ENCODE measurements at places on chromosomes 5 and 9.

- no peak for DNase-seq
These were observed 162.2 kb downstream of the HSD17B3 start for GRCh38 chr9:96139592-96140295.

DNA sequence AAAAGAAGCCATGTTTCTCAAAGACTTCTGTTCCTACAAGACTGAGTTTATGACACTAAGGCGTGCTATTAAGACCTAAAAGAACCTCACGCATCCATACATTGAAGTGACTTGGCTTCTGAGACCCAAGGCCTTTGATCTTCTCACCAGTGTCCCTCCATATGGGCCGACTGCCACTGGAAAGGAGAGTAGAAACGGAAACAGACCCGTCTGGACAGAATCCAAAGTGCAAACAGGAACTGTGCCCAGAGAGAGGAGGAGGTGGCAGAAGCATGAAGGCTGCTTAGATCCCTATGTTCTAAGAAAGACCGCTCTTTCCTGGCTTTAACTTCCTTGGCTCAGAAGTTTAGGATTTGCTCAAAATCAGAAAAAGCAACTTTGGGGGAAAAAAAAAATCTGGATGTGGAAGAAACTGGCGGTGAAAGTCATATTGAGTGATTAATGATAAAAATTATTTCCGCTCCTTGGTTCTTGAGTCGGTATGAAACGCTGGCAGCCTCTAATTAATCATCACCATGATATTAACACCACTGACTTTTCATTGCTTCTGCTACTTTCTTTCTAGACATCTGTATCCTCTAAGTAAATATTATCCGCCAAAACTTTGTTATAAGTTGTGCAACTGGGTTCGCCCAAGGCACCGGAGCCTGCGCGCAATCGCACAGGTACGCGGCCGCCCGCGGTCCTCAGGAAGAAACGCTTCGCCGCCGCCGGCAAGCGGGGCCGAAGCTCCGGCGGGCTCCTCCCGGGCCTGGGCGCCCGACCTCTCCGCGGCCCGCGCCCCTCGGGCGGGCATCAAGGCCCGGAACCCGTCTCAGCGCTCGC is 726 bp downstream of the DAP start:
- no peak for DNase-seq

- DNase-seq: no peak
These were observed 30.2 kb downstream of the CAPSL start for GRCh38 chr5:35908228-35908627.

GRCh38 chr5:79521156-79521555 is 7.2 kb upstream of the HOMER1 start:
- DNase-seq: no peak

- DNase-seq: no peak
These were observed 64.7 kb downstream of the GGTA1 start for GRCh38 chr9:121434969-121435368.

DNA sequence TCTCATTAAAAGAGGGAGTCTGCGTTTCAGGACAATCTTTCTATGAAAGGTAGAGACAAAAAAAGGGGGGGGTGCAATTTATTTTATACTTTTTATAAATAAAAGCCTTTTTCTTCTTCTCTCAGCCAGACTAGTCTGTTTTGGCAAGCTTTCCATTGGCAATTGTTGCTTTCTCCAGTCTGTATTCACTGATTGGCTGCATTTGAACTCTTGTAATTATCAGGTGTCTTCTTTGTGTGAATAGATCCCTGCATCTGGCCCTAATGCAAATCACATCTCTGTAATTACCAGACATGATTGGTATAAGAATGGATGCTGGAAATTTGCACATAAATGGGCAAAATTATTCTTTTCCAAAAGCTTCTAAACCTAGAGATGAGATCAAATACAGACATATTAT is 7.6 kb upstream of the EQTN start:
- DNase-seq: no peak

DNA sequence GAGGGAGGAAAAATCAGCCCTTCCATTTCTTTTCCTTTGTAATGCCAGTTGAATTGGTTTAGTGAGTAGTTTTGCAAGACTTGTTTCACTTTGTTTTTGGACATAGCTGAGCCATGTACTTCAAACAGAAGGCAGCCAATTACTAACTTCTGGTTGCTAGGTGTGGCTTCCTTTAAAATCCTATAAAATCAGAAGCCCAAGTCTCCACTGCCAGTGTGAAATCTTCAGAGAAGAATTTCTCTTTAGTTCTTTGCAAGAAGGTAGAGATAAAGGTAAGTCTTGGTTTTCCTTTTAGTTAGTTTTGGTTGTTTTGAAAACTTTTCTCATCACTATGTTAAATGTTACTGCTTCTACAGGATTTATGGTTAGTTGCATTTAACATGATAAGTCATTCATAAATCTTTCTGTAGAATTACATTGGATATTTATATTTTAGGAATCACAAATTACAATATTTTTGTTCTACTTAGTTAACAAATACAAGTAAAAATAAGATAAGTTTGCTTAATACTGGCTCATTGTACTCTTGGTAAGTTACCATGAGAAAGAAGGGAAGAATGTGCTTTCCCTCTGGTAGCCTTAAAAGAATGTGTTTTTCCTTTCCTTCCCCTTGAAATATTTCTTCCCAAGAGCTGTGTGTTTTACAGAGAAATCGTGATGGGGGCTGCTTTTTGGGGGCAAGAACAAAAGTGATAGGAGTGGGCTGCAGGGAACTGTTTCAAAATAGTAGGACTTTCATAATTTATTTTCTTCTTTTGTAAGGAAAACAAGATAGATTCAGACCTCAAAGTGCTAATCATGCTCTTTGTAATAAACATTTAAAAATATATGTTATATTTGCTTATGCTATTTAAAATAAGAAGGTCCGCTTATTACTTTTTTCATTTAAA is at the start of gene ANXA1:
TSS of gene ANXA1 (plus strand) at position 213 of the 890 bp plus-strand sequence. CDS start 6,671 bp downstream, outside the sequence.
- DNase-seq: no peak

DNA sequence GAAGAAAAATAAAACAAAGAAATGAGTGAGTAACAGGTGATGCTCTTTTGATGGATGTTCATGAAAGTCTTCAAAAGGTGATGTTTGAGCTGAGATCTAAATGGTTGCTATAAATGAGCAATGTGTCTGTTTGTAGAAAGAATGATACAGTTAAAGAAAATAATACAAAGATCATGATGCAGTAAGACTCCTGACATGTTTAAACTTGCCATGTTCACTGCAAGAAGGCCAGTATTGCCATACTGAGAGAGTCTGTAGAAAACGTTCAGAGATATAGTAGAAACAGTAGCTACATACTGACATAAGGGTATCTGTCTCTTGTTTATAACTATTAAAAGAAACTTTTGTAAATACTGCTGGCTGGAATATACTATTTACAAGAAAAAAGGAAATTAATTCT is 1609.2 kb upstream of the ACO1 start:
- DNase-seq: no peak

DNA sequence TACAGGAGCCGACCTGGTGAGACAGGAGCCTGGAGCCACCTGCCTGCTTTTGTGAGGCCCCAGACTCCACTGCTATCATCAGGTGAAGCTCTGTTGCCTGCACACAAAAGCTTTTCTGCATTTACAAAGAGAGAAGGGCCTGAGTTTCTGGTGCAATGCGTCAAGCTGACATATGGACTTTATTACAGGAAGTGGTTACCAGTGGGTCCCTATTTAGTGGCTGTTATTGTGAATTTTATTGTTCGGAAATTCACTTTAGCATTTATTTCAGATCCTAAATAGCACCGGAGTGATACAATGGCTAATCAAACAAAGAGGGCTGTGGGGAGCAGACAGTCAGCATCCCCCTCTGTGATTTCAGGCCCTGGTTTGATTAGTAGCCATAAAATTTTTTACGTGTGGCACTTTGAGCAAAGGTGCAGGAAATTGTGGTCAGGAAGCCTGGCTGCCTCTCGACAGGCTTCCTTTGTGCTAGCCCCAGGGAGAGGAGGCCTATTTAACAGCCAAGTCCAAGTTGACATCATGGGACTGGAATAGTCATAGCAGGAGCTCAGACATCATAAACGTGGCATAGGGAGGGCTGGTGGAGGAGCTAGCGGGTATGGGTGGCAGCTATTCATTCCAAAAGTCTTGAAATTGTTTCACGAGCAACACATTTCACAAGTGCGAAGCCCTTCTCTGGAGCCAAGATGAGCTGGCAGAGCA is 8.4 kb downstream of the TGFBI start:
- DNase-seq: no peak

- no peak for DNase-seq
These were observed 89.2 kb downstream of the TEK start for GRCh38 chr9:27198190-27198589.

DNA sequence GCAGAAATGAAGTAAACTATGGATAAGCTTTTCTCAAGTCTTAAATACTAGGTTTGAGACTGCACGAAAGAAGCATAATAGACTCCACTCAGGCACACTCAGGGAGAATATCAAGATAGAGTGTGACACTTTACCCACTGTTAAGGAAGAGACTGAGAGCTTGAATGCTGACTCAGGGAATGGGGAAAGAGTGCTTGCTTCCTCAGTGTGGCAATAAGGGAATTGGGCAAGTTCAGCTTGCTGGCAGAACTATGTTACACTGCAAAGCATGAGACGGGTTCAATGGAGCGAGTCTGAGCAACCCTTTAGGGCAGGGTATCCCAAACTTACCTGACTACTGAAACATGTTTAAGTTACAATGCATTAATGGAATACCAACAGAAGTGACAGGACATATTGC is 237.7 kb upstream of the MEF2C start:
- no peak for DNase-seq

DNA sequence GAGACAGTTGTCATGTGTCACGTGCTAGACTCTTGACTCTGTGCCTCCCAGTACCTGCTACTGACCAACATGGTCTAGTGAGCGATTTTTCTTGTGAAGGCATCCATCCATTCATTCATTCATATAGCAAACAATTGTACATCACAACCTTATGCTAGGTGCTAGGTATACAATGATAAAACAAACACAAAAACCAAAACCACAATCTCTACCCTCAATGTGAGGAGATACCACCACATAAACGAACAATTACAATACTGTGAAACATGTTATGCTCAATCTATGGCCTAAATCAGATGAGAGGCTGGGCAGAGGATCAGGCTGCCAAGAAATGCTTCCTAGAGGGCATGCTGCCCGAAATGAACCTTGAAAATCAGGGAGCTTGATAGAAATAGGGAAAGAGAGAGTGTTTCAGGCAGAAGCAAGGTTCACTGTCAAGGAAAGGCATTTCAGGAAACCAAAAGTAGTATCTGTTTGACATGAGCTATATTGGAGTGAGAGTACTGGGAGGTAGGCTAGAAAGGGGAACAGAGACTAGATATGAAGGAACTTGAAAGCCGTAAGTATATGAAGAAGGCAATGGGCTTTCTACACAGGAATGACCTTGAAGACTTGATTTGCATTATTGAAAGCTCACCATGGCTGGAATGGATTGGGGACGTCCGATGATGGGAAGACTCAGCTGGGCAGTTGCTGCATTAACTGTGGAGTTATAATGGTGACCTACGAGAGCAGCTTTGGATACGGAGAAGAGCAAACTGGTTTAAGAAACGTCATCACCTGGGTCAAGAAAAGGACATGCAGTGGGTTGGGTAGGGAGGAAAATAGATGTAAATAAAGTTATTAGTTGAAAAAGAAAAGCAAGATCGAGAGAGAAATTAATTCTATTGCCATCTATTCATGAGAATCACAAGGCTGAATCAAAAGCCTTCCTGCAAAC is 90.1 kb downstream of the THBS4 start:
- no peak for DNase-seq

DNA sequence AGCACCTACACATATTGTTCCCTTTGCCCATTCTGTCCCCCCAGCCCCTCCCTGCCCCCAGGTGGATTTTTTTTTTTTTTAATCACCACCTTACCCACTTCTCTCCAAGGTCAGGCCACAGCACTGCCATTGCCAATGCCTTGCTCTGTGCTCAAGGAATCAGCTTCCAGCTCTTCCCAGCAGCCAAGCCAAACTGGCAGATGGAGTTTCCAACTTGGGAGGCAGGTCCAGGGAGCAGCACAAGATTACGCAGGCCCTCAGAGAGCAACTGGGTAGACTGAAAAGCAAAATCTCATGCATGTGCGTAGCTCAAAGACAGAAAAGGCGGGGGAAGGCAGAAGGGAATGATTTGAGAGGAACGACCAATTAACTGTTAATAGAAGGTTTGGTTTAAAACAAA is 15.1 kb downstream of the GRHPR start:
- no peak for DNase-seq

DNA sequence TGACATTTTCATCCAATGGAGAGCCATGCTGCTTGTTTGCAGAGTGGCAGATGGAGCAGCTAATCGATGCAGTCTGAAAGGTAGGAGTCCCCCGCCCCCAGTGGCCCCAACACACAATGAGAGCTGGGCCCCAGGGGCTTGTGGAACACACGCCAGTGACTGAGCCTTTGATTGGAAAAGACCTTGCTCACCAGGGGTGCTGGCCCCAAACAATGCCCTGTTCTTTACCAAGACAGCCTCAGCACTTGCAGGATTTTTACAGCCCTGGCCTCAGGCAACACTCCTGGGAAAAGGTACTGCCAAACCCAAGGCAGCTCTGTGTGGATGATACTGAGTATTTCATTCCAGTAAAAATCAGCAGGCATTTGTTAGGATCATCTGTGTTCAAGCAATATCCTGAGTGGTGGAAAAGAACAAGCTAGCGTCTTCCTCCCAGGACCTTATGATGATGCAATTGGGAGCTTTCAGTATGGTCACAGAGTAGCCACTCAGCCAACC is 276.8 kb upstream of the CLINT1 start:
- DNase-seq: peak; percentile 35

- DNase-seq: no peak
These were observed 55.0 kb upstream of the BNC2 start for GRCh38 chr9:16925426-16925825.

- no peak for DNase-seq
These were observed 66.8 kb downstream of the CAMSAP1 start for GRCh38 chr9:135840539-135840938.

DNA sequence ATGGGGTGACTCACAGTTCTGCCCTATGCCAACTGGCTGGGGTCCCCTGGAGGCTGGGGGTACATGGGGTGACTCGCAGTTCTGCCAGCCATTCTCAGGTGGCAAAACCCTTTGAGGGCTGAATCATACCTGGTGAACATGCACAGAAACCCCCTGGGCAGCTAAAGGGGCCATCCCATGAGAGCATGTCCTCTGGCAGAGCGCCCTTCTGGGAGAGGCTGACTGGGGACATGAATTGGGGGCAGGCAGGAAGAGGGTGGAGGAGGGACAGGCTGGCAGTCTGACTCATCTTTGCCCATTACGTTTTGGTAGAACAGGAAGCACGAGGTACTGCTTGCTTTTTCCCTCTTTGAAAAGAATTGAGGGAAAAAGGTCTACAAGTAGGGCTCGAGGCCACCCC is 16.7 kb downstream of the TRAF1 start:
- DNase-seq: no peak

GRCh38 chr9:124008303-124008693 is 3.3 kb upstream of the LHX2 start:
- DNase-seq: no peak

DNA sequence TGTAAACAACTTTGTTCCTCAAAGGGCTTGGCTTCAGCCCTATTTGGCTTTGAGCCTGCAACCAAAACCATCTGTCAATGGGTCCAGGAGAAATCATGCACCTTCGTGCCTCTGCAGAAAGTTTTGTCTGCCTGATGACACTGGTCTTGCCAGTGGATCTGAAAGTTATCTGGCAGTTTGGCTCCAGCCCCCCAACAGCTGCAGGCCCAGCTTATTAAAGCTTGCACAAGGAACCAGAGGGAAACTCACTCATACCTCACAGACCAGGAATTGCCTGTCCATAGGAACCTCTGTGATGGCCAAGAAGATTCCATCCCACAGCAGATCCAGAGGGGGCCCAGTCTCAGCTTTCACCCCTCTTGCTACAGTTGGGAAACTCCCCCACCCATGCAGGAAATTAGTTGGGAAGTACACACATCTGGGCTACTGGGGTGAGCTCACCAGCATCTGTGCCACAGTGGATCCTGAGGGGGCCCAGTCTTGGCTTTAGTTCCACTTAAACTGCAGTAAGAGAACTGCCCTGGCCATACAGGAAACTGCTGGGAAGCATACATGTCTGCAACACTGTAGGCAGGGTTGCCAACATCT is 265.5 kb downstream of the GRIA1 start:
- DNase-seq: no peak
